ENCODE measurements at places on chromosomes 5 and 9.

GRCh38 chr5:73565969-73566547, 515 bp downstream of the UTP15 start:
- no peak for DNase-seq

DNA sequence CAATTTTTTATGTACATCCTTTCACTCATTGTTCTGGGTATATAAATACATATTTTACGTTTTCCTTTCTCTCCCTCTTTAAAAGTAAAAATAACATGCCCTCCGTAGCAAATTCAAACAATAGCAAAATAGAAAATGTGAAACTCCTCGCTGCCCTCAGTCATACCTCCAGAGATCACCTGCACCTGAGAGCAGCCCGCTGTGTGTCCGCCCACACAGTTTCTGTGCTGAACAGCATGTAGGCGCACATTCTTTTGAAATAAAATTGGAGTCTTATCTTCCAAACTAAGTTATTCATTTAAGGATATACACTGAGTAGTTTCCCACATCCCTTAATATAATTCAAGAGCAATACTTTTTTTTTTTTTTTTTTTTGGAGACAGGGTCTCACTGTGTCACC, 255.7 kb downstream of the AOPEP start:
- no peak for DNase-seq

GRCh38 chr5:89967771-89968444, 441.6 kb downstream of the CETN3 start:
- no peak for DNase-seq

- no peak for DNase-seq
These were observed 56.8 kb downstream of the PTPDC1 start for GRCh38 chr9:94140791-94141790.

DNA sequence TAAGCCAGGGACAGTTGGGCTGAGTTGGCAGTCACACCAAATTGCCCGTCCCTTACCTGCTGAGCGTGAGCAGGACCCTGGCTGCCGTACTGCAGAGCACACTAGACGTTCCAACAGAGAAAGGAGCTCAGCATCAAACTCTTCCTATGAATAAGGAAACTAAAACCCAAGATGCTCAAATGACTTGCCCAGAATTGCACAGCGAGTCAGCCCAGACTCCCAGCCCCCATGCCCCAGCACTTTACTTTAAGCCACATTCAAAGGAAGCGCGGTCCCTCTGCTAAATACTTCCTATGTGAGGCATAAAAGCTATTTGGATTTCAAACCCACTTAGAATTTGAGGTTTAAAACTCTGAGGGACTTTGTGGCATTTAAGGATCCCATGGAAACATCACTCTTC, 23.9 kb downstream of the PAX5 start:
- no peak for DNase-seq

DNA sequence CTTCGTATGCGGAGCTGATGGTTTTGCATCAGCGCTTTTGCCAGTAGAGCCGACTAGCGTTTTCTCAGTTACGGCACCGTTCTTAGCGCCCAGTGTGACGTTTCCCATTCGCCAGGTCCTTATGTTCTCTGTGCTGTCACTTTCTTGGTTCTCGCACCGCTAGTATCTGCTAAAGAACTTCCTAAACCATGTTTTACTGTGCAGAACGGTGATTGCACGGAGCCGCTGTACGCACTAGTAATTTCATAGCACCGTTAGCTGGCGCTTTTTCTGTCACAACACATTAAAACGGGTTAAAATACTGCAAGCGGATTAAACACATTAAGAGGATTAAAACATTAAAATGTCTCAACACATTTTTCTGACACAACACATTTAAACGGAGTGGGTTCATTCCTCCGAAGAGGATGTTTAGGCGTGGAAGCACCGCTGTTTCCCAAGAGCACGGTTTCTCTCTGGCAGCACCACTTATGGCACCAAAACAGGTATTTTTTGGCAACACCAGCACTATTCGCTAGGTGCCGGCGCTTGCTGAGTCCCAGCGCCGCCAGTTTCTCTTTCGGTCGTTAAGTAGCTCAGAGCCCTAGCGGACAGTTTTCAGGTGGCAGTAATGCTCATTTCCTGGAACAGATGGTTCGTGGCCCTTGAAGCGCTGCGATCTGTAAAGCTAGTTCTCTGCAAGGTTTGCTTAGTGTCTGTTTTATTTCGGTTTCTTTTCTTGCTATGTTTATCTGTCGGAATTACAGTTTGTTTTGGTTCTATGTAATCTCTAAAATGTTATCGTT, 20.3 kb downstream of the ANXA2R start:
- peak; percentile 90 for DNase-seq

DNA sequence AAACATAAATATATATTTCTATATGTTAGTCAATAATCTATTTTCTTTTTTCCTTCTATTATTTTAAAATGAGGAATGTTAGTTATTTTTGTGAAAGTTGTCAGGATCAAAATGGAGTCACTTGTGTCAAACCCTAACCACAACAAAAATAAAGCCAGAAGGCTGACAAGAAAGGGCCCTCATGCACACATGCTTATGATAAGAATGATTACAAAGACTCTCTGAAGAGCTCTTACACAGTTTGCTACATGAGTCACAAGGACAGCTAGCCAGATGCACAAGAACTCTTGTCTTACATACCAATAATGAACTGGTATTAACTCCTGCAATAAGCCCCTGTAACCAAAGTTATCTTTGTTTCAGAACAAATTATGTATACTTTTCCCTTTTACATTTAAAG, 64.7 kb downstream of the GGTA1 start:
- no peak for DNase-seq

DNA sequence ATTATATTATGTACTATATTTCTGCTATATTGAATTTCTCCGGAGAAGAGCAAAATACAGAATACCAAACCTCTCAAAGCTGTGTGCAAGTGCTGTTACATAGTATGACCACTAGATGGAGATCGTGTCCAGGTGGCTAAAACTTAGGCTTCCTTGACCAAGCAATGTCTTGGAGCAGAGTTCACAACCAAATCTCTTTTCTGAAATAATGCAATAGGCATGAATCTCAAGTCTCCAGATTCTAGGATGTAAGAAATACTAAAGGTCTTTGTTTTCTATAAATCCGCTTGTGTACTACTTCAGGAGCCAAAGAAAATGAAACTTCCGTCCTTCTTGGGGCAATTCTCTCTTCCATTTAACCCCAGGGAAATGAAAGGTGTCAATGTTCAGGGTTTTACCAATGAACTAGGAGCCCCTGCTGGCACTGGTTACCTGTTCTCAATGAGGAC, 181.5 kb upstream of the RAI14 start:
- DNase-seq, result no peak

GRCh38 chr5:34411470-34412346, 244.4 kb upstream of the RAI14 start:
- DNase-seq, result no peak

DNA sequence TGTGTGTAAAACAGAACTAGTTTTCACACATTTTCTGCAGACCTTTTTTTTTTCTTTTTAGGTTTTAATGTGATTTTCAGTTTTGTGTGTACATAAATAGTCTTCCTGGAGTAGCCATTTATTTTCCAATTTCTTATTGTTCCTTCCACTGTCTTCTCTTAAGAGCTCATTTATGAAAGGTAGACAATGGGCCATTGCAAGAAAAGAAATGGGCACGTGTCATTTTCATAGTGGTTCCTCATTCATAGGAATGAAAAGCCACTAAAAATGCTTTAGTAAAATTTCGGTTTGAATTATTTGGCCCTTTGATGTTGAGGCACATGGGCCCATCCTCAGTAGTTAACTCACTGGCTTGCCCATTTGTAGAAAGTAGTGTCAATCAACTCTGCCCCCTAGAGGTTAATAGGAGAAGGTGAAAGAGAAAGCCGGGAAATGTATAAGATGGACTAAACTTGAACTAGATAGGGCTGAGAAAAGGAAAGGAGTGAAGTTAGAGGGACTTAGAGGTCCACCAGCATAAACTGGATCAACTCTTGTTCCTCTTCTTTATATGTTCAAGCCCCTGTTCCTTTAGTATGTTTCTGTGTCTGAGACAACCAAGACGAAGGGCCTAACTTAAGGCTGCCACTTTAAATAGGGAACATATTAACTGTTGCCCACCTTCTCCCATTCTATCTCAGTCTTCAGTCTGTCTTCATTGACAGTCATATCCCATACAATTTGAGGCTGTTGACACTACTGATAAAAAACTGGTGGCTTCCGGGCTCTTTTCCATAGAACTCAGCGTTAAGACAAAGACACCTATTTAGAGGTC, 72.6 kb downstream of the SMARCA2 start:
- no peak for DNase-seq

DNA sequence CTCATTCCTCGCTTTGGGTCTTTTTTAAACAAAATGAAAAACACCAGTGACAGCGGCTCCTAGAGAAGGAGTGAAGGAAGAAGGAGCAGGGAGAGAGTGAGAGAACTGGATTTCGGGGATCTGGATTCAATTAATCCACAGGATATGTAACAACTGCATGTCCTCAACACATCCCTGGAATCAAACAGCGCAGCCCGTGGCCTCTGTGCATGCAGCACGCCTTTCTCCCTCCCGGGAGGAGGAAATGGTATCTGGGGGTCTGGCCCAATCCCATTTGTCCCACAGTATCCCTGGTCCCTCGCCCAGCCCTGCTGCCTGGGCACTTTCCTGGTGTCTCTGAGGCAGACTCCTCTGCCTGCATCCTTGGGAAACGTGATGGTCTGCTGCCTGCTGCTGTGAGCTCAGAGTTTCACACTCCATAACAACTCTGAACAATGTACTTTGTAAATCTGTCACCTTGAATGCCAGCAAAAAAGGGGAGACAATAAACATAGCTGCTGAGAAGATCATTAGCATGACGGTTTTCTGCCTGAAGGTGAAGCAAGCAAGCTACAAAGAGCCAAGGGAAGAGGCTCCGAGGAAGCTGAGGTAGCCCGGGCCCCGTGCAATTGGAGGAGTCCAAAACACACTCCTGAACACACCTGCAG, 56.1 kb downstream of the PTCH1 start:
- no peak for DNase-seq

- DNase-seq, result peak; percentile 21
These were observed 916 bp downstream of the TOR1A start for GRCh38 chr9:129822898-129823541.

DNA sequence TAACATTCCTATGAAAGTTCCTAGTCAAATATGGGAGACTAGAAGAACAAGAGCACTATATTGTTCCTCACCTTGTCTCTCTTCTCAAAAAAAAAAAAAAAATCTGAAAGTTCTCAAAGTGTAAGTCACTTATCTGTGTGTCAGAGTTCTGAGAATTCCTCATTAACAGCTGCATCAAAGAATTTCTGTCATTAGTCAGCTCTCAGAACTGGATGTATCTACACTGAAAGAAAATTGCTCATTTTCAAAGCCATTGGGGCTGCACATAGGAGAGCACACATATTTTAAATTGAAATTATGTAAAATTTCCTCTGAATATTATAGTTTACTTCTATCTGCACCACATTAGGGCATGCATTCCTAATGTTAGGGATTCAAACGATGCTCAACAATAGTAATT, 99.5 kb upstream of the FTMT start:
- DNase-seq, result no peak

- no peak for DNase-seq
These were observed 34.0 kb downstream of the GLT6D1 start for GRCh38 chr9:135605238-135605781.

DNA sequence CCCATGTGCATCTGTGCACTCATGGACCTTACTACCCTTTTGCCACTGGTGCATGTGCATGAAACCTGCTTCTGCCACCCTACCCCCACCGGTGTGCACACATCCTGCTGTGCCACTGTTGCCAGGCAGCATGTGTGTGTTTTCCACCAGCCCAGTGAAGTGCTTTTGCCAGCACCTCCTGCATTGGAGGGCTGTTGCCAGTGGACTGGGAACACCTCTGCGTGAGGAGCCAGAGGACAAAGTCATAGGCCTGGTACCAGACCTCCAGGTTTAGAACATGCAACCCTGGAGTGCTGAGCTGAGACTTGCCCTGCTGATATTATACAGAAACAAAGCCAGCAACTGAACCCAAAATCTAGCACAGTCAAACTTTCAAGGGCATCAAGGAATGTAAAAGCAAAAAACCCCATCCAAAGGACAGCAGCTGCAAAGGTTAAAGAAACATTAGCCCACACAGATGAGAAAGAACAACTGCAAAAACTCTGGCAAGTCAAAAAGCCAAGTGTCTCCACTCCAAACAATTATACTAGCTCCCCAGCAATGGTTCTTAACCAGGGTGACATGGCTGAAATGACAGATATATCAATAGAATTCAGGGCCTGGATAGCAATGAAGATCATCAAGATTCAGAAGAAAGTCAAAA, 70.6 kb upstream of the PTPN3 start:
- DNase-seq, result no peak

- no peak for DNase-seq
These were observed 151.9 kb downstream of the INSYN2B start for GRCh38 chr5:169828385-169828784.

DNA sequence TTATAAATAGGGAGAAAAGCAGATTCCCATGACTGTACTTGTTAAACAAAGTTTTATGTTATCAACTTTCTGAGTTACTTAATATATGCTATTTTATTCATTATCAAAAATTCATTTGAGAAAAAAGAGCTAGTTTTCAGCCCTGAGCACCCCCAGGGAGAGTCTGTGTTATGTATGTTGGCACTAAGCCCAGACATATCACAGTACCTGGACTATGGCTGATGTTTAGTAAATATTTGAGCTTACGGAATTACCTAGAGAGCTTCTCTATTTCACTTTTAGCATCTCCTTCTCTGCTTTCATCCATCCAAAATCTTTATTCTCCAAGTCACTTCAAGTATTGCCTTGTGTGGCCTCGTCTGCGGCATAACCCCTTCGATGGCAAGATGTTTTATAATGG, 225.9 kb upstream of the PCSK5 start:
- no peak for DNase-seq

DNA sequence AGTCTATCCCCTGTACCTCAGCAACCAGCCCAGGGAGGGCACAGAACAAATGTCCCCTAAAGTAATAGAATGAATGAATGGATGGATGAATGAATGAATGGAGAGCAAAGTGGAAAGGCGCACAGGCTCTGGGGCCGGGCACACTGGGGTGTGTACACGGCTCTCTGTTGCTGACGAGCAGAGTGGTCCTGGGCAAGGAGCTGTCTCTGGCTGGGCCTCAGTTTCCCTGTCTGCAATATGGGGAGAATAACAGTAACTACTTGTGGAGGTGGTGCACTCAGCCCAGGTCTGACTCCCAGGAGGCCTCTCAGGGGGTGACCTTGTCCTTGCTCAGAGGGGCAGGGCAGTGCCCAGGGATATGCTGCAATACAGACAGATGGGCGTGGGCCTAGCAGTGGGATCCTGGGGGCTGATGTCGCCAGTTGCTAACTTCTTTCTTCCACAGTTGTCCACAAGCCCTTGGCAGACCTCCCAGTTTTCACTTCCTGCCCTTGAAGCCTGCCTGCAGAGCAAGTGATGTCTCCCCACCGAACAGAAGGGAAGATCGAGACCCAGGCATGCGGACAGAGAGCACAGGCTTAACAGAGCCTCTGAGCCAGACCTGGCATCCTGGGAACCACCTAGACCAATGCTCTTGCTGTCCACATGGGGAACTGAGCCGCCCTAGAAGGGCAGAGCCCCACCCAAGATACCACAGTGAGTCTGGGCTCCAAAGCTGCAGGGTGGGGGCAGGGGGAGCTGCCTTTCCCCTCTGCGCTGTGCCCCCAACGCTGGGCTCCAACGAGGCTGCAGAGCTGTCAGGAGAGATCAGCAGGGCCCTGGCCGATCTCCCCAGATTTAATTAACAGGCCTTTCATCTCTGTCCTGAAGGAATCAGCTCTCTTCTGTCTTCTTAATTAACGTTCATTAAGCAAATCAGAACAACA, 13.6 kb upstream of the LAMC3 start:
- DNase-seq, result no peak

- no peak for DNase-seq
These were observed 136.4 kb downstream of the CACNA1B start for GRCh38 chr9:138013836-138014562.

- peak; percentile 20 for DNase-seq
These were observed 763 bp downstream of the TJP2 start for GRCh38 chr9:69174616-69175463.

Measured in CD4-positive, alpha-beta T cell treated with Interleukin-6 for 4 hours (primary cell).